ENCODE measurements at places on chromosomes 3 and 15.
A peak's percentile ranks its signal among the peaks of the same experiment; 100 is the strongest.

- no peak for DNase-seq
These were observed 108.8 kb downstream of the SQOR start for GRCh38 chr15:45743426-45744235.

GRCh38 chr15:79068790-79069189 lies 21.8 kb downstream of the RASGRF1 start:
- no peak for DNase-seq

DNA sequence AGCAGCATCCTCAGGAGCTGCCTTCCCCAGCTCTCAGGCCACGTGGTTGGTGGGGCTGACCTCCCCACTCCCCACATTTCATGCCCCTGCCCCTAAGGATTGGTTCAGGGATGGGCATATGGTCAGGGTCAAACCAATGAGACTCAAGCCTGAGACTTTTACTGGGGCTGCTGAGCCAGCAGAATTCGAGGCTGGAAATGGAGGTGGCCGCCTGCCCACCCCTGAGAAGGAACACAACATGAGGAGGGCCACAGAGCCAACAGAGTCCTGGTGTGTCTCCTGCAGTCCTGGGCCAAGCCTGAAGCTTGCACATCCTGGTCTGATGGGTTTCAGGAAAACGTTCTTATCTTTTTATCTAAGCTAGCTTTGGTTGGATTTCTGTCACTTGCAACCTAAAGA lies 5.9 kb downstream of the EHD4 start:
- DNase-seq, result no peak

DNA sequence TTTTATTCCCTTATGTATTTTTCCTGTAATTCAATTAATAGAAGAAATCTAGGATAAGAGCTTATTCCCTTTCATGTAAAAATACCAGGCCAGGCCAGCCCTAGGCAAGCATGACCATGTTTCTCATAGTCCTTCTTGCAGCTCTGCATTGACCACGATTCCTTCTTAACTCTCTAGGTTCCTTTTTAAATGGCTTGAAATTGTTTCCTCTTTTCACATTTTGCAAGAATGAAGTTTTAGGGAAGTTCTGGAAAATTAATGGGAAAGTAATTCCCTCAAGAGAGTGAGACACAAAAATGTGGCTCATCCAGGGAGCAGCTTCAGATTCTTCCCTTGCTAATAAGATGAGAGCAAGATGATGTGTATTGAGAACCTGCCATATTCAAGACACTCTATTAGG lies 116.5 kb upstream of the FGF7 start:
- DNase-seq, result no peak

DNA sequence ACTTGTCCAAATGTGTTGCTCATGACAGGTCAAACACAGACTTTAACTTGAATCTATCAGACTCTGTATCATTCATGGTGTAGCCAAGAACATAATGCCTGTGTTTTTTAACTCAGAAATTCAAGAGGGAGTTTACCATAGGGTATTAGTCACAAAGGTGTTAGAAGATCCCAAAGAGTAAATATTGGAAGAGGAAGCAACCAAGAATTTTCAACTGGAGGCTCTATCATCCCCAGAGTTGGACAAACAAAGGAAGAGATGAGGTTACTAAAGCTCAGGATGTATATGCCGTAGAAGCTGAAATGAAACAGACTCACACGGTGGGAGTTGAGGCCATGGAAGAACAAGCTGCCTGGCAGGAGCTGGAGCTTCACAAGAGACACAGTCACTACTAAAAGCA lies 116.2 kb upstream of the COL8A1 start:
- DNase-seq, result no peak

GRCh38 chr3:58131101-58131825 lies 79.5 kb downstream of the DNASE1L3 start:
- no peak for DNase-seq

DNA sequence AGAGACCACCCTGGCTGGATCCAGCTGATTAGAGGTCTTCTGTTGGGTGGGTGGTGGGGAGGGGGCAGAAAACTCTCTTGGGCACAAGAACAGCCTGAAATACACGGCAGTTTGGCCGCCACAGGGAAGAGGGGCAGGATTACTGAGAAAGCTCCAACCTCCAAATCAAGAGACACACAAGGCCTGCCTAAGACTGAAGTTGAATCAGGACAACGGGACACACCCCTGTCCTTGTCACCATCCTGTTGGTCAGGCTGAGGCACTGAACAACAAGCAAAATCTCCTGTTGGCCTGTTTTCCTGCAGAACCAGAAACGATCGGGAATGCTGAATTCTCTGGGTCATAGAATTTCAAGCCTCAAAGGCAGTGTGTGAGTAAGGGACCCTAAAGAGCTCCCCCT lies 247.8 kb downstream of the FAM43A start:
- DNase-seq, result no peak

DNA sequence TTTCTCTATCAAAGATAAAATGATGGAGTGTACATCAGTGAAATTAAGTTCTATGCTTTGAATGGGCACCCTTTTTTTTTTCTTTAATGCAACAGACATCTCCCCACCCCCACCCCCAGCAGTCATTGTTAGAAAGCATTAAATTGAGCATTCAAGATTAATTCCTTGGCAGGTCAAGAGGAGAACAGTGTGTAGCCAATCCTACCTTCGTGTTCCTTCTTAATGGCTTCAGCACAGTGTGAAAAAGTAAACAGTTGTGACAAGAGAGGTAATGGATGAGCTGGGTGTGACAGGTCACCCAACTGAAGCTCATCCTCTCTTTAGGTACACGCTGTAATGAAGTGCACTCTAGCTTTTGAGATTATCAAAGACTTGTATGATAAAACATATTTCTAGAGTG lies 198.5 kb upstream of the RARB start:
- DNase-seq, result no peak

DNA sequence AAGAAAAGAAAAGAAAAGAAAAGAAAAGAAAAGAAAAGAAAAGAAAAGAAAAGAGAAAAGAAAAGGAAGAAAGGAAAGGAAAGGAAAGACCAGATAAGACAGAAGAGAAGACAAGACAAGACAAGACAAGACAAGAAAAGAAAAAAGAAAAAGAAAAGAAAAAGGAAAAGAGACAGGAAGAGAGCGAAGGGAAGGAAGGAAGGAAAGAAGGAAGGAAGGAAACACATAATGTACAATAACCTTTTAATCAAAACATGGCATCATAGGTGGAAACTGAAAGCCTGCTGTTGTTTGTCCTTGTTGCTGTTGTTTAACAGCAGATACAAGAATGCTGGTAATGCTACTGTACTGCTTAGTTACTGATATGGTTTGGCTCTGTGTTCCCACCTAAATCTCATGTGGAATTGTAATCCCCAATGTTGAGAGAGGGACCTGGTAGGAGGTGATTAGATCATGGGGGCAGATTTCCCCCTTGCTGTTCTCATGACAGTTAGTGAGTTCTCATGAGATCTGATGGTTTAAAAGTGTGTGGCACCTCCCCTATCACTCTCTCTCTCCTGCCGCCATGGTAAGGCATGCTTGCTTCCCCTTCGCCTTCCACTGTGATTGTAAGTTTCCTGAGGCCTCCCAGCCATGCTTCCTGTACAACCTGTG lies 67.3 kb downstream of the MCF2L2 start:
- DNase-seq, result no peak

DNA sequence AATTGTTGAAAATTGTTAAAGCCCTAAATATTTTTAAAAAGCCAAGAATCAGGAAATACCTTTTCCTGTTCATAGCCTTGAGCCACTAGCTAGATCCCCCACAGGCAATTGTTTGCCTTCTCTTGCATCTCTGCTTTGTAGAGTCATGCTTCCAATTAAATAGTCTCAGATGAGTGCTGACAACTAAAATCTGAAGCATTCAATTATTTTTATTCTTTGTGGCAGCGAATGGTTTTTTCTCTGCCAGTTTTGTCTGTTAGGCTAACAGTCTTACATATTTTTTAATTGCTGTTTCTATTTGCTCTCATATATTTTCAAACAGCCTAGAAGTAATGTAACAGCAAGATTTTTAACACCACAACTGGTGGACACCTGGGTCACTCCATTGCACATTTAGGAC lies 277.1 kb upstream of the GBE1 start:
- no peak for DNase-seq

DNA sequence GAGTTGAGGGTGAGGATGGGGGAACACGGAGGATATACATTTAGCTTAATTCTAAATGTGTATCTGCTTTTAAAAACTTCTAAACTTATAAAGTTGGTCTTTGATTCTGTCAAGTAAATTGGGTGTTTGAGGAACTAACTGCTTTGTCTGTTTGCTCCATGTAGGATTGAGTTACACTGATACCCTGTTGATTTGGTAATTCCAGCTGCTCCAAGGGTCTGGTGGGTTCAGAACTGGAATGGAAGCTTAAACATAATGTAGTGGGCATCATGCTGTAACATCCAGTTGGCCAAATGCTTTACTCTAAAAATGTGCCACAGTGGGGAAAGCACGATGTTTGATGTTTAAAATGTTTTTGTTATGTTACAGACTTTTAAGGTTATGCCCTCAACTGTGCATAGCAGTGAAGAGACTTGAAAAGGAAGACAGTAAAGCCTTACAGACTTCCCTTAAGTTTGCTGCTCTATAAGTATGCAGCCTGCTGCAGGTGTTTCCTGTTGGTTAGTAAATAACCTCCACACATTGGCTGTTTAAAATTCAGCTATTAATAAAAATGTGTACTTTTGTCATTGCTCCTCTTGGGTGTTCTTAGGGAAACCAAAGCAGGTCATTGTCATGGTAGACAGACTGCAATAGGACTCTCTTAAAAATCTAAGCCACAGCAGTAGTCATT lies 5.9 kb upstream of the EDEM1 start:
- no peak for DNase-seq

DNA sequence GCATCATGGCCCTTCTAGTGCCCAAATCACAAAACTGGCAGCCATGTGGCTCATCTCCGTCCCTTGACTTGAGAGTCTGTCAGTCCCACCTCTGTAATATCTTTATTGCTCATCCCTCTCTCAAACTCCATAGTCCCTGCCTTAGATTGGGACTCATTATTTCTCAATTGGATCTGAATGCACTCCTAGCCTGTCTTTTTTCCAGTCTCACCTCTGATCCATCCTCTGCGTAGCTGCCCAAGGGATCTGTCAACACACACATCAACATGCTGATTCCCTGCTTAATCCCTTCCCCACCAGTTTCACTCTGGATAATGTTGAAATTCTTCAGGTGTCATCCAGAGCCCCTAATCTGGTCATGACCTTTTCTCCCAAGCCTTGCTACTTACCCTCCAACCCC lies 39.3 kb downstream of the NMNAT3 start:
- DNase-seq, result no peak

DNA sequence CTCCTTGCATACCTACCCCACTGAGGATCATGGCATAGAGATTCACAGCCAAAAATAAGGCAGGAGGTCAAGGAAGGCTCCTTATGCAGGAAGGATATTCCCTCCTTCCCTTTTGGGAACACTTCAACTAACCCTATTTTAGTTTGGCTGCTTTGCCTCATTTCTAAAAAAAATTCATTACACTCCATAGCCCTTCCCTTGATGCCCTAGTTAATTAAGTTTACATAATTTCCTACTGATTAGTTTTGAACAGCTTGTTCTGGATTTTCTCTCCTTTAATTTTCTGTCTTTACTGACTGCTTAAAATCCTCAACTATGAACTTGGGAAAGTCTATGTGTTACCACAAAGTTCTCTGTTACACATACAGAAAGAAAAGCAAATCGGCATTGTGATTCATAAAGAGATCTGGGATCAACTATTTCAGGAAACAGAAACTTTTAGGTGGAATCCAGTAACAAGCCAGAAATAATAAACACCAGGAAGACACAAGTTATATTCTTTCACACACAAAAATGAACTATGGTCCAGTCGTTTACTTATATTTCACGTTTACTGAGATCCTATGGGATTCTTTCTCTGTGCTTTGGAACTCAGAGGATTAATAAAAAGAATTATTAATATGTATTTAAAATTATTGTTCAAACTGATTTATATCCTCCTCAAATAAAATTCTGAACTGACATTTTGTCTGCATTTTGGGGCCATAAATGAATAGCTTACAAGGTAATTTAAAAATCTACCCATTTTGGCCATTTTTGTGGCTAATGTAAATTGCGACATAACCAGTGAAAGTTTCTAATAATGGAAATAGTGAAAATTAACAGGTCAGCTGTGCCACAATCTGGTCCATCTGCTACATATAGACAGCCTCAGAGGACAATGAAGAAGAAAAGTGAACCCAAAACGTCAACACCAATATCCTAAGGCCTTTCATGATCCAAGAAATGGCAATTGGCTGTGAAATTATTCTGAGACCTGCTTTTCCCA lies 113.8 kb downstream of the FRMD5 start:
- DNase-seq, result no peak

- DNase-seq, result no peak
These were observed 196.1 kb downstream of the ZNF621 start for GRCh38 chr3:40720863-40721262.

DNA sequence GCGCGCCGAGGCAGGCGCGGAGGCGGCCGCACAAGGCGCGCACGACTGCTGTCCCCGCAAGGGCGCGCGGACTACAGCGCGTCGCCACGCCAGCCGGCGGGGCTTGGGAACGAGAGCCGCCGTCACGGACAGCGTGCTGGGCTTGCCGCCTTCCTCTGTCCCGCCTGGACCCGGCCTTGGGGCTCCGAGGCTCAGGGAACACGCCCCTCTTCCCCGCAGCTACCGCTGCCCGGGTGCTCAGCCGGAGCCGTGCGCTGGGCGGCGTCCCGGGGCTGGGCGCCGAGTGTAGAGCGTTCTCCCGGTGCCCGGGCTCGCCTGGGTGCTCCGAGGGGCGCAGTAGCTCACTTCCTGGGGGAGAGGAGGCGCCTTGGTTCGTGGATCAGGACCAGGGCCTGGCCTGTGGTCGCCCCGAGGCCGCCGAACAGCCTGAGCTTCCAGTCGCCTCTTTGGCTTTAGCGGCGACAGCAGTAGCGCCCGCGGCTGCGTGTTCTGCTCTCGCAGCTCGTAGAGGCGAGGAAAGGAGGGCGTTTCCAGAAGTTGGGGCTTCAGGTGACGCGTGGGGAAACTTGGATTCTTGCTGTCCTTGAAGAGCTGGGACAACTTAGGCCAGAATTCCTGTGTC lies 226.7 kb upstream of the C2CD4B start:
- no peak for DNase-seq

DNA sequence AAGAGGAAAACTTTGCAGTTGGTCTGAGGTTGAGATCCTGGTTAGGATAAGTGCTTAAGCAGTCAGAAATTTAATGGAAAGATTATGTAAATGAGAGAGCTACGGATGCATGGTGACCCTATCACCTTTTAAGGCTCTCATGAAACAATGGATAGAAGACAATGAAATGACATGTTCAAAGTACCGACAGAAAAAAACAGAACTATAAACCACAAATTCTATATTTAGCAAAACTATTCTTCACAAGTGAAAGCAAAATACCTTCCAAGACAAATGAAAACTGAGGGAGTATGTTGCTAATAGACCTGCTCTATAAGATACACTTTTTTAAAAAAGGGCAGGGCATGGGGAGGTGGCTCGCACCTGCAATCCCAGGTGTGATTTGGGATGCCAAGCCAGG lies 32.2 kb downstream of the DNAAF4 start:
- peak; percentile 11 for DNase-seq

DNA sequence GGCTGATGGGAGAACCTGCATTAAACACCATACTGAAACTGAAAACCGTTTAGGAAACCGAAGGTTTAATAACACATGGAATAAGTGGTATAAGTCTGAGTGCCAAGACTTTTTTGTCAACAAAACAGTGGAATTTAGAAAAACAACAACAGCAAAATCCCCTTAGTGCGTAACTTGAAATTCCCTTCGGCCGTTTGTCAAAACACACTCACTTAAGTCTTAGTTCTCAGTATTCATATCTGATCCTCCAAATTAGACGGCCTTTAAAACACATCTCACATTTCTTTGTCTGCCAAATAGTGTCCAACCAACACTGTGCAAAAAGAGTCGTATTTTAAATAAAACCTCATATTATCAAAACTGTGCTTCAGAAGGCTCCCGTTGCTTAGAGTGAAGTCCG lies 64.5 kb downstream of the LRCH3 start:
- no peak for DNase-seq
